Gastroesophageal sphincter (tissue), 4 donors: ENCODE measurements at places on chromosomes 2 and 18. TPM values are rescaled to one million over a fixed set of nuclear protein-coding genes. Genes with fewer than 3 reads are reported as not detected.

GRCh38 chr2:191571163-191571769 is 106.7 kb upstream of the NABP1 start:
- peak; percentile 34 for ATAC-seq
- H3K36me3 ChIP-seq = no peaks in the 10 kb centered on the region
- no peaks in the 10 kb centered on the region for H3K4me1 ChIP-seq
- no peaks in the 10 kb centered on the region for H3K27me3 ChIP-seq

Gene PRKAG3
- not detected for total RNA-seq

DNA sequence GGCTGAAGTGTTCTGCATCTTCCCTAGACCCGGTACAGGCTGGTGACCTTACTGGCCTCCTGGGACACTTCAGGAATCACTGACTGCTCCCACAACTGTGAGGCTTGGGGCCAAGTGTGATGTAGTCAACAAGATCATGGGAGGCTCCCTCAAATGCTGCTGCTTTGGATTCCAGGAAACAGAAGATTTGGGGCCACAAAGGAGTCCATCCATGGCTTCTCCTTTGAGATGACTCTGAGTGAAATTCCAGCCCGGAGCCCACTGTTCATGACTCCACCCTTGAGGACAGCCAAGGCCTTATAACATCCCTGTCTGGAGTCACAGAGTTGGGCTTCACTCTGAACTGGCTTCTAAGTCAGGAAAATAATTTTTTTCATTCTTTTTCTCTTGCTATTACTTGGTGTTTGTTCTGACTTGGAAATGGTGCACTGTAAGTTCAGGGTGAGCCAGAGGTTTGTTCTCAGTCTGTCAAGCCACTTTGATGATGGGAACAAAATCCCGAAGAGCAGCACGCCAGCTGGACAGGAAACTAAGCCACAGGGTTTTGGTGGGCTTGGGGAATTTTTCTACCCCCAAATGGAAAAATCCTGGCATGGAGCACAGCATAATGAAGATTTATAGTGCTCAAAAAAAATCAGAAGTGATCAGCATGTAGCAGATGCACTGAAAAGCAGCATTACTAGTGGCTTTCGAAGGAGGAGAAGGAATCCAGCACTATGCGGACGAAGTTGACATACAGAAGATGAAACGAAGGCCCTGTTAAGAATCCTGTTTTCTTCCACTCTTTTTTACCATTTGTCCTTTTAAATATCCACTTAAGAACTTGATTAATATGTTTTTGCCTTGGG is 98.1 kb upstream of the ZFP36L2 start:
- peak; percentile 82 for ATAC-seq
- no peaks in the 10 kb centered on the region for H3K36me3 ChIP-seq
- no peaks in the 10 kb centered on the region for H3K27me3 ChIP-seq
- no peak overlapping the region for H3K4me3 ChIP-seq
- H3K27ac ChIP-seq = peak overlapping the region; percentile 83

Gene STPG4
- total RNA-seq = 0.23 TPM

- no peaks in the 10 kb centered on the region for H3K27me3 ChIP-seq
- ATAC-seq = no peak
- no peak overlapping the region for H3K4me3 ChIP-seq
- H3K4me1 ChIP-seq = peaks cover 4% of the 10 kb centered on the region
Measured at GRCh38 chr2:6945087-6945813, 28.0 kb downstream of the RNF144A start.

Gene POTEC
- total RNA-seq = not detected

Gene DTNA
- 218 TPM for total RNA-seq

- no peaks in the 10 kb centered on the region for H3K36me3 ChIP-seq
- H3K4me1 ChIP-seq = no peaks in the 10 kb centered on the region
- no peak for ATAC-seq
Measured at GRCh38 chr18:41004324-41004723, 950.7 kb upstream of the PIK3C3 start.
